Type B pancreatic cell (in vitro differentiated cells): ENCODE measurements at places on chromosomes 5 and 9.

DNA sequence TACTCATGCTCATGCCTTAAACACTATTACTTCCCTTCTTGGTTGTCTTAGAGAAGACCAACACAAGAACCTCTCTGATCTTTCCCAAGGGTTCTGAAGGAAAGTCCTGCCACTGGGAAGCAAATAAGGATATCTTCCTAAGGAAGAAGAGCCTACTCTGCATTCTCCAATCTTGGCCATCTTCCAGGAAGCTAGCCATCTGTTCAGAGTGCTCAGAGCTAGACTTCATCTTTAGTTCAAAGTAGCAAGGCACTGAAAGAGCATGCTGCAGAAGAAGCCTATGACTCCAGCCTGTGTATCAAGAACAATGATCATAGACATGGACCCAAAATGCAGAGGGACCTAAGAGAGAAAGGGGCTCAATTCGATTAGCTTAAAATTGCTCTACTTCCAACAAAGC lies 114.7 kb downstream of the KIAA0825 start:
- no peak for DNase-seq

- no peak for DNase-seq
Observed at GRCh38 chr9:126609711-126610388, 3.9 kb upstream of the LMX1B start.

DNA sequence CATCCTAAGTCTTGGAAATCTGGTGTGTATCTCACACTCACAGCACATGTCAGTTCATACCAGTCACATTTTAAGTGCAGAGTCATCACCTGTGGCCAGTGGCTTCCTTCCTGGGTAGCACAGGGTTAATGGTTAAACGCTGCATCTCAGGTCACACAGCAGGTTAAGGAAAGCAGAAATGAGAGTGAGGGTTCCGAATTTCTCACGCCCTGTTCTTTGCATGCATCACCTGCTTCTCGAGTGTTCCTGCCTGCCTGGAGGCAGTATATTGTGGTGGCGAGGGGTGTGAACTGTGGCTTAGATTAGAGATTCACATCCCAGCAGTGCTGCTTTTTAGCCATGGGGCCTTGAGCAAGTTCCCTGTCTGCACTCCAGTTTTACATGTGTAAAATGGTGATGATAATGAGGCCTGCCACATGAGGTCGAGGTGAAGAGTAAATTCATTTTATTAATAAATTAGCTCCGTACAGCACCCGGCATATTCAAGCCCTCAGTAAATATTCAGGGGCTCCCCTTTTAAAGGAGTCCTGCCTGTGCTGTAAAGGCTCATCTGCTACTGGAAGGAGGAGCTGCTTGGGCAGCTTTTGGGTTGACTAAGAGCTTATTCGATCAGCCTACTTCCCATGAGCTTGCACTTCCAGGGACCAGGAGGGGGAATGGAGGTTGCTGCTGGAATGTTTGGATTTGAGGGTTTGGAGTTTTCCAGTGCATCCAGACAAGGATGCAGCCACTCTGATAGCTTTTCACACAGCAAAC lies 61.1 kb upstream of the SAP30L start:
- no peak for DNase-seq

DNA sequence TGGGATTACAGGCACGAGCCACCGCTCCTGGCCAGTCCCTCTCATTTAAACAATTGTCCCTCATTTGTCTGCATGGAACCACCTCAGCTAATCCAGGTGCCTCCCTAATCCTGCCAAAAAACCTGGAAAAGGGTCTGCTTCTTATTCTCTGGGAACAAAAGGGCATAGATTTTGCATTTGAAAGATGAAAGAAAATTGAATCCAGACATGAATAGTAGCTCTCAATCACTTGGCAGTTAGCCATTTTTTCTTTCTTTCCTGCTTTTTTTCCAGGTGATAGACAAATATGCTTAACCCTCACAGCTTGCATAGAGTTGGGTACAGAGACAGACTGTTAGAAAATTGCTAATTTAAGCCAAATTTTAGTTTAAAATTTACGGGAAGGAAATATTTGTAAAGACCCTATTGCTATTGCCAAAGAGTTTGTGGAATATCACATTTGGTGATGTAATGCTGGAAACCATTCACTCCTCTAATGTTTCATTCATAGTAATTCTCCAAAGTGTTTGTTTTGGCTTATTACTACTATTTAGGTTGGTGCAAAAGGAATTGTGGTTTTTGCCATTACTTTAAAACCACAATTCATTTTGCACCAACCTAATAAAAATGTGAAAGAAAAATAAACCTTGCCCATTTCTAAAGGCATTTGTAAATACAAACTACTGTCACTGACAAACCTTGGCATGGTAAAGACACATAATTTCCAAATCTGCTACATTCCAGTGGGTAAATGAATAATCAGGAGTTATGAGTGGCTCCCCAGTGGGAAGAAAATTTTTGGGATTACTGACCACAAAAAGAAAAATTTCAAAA lies 80.5 kb upstream of the JAK2 start:
- no peak for DNase-seq

GRCh38 chr5:157290981-157291711 lies 25.2 kb downstream of the CYFIP2 start:
- no peak for DNase-seq

- no peak for DNase-seq
Observed at GRCh38 chr5:31523041-31523440, 8.9 kb downstream of the DROSHA start.

- no peak for DNase-seq
Observed at GRCh38 chr5:14708551-14708950, 44.0 kb downstream of the OTULIN start.

- DNase-seq = no peak
Observed at GRCh38 chr9:75664597-75664996, 225.9 kb upstream of the PCSK5 start.
